ENCODE measurements at places on chromosomes 1 and 21.

- DNase-seq: no peak
Measured at GRCh38 chr1:30731109-30731805, 7.9 kb upstream of the MATN1 start.

GRCh38 chr1:171222936-171223335 lies 25.4 kb upstream of the FMO1 start:
- no peak for DNase-seq

DNA sequence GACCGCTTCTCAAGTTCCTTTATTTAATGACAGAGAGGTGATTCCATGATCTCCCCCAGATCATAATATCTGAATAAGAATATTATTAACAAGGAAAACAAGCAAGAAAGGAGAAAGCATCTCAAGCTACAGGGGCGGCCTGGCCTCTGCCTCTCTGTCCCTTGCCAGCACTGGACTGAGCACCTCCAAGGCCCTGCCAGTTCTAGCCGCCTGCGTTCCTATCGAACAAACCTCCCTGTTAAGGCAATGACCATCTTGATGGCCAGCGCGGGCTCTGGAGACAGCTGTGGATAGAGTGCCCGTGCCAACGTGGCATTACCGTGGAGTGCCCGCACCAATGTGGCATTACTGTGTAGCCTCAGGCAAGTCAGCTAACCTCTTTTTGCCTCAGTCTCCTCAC lies 84.8 kb downstream of the NPHP4 start:
- DNase-seq: no peak

DNA sequence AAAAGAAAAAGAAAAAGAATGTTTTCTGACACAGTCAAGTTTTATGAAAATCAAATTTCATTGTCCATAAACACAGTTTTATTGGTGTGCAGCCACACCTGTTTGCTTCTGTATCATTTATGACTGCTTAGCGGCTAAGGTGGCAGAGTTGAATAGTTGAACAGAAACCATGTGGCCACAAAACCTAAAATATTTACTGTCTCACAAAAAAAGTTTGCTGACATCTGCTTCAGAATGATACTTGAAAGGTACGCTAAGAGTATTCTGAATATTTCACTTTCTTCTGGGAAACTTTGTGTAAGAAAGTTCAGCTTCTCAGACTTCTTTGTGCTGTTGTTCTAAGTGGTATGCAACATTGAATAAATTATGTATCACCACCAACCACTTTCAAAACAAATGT lies 6.2 kb downstream of the KCNK1 start:
- no peak for DNase-seq

DNA sequence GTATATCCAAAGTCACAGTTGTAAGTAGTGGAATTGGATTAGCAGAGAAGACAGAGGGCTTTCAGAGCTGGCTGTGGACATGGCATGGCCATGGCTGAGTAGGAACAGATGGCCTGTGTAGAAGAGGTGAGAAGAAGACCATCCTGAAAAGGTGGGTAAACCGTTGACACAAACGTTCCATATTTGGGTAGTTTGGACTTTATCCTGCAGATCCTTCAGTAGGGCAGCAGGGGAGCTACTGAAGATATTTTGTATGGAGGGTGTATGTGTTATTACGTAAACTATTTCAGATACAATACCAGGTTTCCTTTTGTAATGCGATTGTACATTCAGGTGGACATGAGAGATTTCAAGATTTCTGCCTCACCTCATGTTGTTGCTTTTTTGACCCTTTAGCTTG lies 1.6 kb downstream of the UTP11 start:
- no peak for DNase-seq

- no peak for DNase-seq
Measured at GRCh38 chr1:192535916-192536664, 39.5 kb upstream of the RGS1 start.

DNA sequence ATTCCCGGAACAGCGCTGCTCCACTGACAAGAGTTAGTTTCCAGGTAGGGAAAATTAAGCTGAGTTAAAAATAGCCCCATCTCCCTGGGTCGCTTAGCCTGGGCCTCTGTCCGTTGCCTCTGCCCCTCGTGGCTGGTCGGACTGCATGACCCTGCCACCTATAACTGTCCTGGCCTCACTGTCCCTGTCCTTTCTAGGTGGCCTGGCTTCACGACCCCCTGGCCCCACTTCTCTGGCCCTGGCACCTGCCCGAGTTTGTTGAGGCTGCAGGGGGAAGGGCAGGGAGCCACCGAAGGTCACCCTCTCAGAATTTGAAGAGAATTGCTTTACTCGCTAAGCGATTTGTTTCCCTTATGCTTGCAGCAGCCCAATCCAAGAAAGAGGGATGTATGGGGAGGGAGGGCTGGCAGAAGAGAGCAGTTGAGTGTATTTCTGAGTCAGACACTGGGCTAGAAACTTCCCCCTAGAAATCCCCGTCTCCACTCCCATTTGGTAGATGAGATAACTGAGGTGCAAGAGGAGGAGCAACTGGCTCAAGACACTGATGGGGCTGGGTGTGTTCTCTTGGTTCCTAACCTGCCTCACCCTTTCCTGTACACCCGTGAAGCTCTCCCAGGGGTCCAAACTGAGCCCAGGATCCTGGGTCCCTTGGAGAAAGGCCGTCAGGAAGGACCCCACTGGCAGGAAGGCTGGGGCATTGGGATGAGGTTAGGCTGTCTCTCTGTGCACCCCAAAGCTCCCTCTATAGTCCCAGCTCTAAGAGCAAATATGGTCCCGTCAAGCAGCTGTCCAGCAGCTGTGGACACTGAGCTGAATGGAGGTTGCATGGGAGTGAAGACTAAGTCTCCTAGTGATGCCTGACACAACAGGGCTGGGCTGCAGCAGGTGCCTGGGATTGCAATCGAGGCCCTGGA lies 2.9 kb upstream of the EDN2 start:
- no peak for DNase-seq

- DNase-seq: no peak
Measured at GRCh38 chr21:43726686-43727518, 8.0 kb downstream of the PDXK start.

DNA sequence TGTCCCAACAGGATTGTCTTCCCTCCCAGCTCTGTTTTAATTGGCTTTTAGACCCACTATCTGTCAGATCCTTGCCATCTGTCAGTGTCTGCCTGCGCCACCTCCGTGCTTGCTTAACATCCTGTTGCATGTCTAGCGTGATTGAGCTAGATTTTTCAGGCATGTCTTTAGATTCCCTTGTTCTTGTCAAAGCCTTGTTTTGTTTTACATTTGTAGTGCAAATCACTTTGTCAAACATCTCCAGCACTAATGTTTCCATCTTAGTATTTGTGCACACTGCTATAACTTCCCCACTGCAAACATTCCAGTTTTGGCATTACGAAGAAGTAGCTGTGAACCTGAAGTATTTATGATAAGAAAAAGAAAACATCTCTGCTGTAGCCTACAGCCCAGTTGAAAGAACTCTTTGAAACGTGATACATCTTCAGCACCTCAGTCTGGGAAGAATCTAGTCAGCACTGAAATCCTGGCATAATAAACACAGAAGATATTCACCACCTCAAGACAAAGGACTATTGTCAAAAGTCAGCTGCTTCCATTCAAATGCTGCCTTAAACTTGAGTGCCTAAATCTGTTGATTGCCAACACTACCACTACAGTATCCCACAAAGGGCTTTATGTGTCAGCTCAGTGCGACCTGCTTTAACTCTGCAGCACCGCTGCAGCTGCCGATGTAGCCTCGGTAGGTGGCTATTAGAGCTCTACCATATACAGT lies 105.0 kb downstream of the FNBP1L start:
- DNase-seq: peak; percentile 73

DNA sequence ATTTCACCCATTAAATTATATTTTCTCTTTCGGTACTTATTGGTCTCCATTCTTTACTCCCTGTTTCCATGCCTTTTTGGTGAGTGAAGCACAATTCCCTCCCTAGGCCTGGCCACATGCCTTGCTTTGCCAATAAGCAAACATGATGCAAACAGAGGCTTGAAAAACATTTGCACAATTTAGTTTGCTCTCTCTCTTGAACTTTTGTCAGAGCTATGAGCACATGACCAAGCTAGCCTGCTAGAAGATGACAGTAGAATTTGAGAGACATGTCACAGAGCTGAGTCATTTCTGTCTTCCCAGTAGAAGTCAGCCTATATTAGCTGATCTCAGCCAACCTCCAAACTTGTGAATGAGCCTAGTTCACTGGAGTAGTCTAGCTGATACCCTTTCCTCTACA lies 24.6 kb downstream of the ANGPTL3 start:
- no peak for DNase-seq

GRCh38 chr1:87220993-87221392 lies 107.7 kb upstream of the LMO4 start:
- DNase-seq: no peak

- no peak for DNase-seq
Measured at GRCh38 chr1:215557992-215558626, 9.0 kb upstream of the KCTD3 start.

DNA sequence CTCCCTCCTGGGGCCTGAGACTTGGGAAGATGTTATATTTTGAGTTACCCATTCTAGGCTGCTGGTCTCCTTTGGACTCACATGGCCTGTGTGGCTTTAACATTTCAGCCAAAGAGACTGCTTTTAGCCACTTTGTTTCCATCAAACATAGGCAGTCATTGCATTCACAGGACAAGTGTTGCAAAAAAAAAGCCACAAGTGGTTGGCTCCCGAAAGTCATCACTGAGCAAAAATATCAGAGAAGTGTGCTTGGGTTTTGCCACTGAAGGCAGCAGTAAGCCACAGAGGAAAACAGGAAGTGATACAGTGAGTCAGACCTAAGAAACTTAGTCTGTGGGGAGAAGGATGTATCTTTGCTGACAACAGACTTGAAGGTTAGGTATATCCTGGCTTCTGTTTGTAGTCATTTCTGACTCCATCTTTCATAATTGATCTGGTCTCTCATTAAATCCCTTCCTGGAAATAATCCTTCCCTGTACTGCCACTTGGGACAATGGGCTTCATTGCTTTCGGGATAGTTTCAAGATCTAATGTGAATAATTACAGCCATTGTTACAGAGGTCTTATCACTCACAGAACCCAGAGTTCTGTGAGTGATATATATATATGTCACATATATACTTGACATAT lies 80.9 kb downstream of the COLGALT2 start:
- no peak for DNase-seq

DNA sequence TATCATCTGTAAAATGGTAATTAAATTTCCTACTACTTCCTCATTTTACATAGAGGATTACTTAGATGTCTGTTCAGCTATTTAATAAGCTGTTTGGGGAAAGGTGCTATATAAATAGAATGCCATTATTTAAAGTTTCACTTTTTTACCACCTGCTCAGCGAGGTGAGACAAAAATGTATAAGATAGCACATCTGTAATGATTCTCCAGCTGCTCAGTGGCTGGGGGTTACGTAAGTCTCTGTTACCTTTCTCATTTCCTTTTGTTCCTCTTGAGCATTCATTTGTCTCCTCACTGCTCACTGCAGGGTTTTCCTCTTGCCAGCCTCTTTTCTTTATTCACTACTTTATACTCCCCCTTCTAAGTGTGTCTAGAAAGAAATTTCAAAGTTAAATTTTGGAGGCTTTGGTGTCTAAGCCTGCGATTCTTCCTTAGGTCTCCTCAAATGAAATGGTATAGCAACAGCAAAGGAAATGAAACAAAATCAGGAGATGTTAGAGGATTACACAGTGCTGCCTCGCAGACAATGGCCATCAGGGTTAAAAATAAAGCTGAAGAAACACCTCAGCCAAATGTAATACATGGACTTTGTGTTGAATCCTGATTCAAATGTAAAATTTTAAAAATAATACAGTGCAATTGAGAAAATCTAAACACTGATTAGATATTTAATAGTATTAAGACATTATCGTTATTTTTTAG lies 6.8 kb downstream of the RGS8 start:
- DNase-seq: no peak

DNA sequence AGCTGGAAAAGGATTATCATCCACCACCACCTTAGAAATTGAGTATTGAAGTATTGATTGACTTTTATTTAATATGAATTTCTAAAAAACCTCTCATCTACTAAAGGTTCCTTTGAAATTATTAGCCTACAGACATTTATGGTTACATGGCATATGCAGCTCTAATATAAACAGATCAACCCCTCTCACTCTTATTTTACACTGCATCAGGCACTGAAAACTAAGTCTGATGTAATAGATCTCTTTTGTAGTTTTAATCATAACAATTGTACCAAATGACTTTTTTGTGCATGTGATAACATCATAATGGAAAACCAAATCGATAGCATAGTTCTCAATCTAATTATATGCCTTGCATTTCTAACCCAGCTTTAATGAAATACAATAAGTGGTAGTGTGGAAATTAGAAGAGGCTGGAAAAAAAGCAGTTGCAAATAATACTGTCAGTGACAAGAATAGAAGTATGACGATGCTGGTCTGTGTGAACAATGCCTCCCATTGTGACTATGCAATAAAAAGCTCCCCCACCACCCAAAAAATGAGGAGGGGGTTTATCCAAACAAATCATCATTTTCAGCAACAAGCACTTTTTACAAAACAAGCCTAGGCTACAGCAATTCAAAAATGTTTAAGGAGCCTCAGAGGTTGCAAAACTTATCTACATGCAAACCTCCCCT lies 426.5 kb upstream of the NFIA start:
- DNase-seq: no peak
